ENCODE measurements at places on chromosomes 16 and 17.

DNA sequence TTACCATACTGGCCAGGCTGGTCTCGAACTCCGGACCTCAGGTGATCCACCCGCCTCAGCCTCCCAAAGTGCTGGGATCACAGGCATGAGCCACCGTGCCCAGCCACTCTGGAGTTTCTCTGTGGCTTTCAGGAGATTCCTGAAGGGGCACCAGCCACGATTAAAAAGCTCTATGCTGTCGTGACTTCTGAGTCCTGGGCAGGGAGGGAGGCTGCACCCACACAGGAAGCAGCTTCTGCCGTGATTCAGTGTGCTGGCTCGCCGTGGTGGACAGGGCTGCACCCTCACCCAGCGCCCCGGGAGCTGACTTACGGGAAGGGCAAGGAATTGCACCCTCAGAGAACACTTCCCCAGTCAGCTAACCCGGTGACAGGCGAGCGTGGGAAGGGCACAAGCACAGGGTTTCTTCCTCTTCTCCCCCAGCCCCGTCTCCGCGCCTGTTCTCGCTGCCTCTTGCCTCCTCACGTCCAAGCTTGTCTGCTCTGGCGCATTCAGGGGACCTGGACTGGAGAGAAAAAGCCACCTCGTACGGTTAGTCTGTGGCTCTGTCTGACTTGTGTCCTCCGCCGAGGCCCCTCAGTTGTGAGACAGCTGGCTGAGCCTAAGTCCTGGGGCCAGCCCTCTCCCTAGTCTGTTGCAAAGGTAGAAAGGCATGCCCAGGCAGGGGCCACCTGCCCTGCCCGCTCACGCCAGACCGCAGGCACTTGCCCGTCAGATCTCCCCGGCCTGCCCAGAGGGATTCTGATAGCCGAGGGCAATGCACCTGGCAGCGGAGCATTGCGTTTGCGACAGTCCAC lies 145.0 kb downstream of the SEC14L1 start:
- DNase-seq: peak; percentile 88

GRCh38 chr17:2058586-2059546 lies 4.0 kb downstream of the HIC1 start:
- no peak for DNase-seq

- no peak for DNase-seq
Observed at GRCh38 chr17:70225276-70225675, 55.9 kb downstream of the KCNJ2 start.

GRCh38 chr17:12667299-12667958 lies 1.7 kb downstream of the MYOCD start:
- DNase-seq: peak; percentile 52

DNA sequence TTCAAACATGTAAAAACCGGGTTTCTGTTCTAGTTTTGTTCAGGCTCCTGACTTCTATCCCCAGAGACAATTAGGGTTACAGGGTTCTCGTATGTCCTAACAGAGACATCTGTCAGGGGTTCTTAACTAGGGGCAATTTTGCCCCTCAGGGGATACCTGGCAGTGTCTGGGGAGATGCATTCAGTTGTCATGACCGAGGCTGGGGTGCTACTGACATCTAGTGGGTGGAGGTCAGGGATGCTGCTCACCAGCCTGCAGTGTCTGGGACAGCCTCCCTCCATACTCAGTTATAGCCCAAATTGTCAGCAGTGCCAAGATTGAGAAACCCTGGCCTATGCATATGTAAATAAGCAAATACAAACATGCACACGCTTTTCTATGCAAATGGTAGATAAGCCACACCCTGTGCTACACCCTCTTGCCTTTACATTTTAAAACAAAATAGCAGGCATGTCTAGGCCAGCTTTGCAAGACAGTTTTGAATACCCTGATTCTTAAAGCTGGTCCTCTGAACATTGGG lies 37.4 kb downstream of the CLEC16A start:
- no peak for DNase-seq
